Left renal pelvis (tissue), 4 donors: ENCODE measurements at places on chromosomes 3 and 15.

GRCh38 chr3:134704556-134704955 lies 53.7 kb upstream of the KY start:
- DNase-seq, result no peak

DNA sequence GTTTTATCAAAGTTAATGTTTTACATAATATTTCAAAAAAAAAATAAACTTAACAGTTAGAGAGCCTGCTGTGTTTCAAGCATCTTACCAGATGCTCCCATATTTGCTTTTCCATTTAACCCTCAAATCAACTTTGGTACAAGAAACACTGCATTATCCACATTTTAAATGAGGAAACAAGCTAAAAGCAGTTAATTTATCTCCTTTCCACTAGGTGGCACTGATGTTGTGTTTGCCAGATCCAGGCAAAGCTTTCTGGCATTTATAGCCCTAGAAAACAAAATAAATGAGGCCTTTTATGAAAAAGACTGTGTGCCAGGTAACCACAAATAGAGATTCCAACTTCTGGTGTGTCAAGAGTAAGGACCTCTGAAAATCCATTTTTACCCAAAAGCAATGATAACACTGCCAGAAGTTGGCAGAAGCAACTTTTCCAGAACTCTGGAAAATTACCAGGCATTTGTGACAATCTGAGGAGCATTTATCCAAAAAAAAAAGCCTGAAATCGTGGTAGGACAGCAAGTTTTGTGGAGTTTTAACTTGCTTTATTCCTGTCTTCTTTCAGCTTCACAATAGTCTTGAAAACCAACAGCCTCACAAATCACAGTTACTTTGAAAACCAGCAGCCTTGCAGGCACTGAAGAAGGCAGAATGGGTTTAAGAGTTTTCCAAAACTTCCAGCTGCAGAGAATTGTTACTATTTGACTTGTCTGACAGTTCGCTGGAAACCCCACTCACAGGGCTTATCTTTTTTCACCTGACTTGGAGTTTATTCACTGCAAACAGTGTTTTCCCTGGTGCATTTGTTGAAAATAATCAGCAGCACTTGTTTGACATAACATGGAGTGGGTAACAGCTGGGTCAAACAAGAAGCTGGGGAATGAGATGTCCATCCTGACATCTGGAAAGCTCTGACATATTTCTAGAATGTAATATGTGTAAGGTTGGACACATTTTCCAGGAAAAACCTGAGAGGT lies 9.2 kb downstream of the FAM162A start:
- DNase-seq, result no peak

DNA sequence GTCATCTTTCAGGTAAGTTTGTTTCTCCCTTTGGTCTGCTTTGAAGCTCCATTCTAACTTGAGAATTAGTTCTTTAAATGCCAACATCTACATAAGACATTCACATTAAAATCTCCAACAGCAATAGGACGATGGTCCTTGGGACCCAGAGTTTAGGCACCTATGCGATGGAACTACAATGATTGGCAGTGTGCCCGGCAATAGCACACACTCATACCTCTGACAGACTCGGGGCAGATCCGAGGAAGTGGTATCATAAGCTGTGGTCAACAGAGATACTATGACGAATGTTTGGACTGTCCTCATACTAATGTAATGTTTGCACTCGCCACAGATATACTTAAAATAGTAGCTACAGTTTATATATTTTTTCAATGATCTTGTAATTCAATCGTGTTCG lies 34.2 kb upstream of the NR2F2 start:
- DNase-seq, result no peak

GRCh38 chr3:42980209-42980608 lies 1.1 kb downstream of the GASK1A start:
- DNase-seq, result no peak

DNA sequence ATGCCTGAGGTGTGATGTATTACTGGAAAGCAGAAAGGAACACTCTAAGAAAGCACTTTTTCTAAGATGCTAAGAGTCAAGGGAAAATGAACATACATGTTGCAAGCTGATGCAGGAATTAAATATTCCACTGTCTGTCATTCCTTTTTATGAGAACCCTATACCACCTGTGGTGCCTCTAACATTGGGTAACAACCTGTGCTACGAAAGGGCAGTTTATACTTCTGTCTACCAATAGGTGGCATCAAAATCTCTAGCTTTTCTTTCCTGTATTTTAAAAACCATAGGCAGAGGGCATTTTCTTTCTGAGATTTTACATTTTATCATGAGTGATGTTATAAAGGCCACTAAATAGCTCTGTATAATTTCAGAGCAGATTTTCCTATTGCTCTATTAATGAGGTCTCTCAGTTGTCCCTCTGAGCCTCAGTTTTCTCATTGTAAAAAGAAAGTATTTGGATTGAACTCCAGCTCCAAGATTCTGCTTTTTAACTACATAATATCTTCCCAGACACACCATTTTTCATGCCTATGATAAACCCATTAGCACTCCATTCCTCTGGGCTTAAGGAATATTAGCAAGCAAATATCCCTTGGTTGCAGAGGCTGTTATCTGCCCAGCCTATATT lies 3.5 kb upstream of the CPNE4 start:
- DNase-seq, result no peak

- DNase-seq, result peak; percentile 49
Observed at GRCh38 chr3:23602971-23603370, 202.8 kb upstream of the UBE2E1 start.

- no peak for DNase-seq
Observed at GRCh38 chr15:80557441-80558234, 137.5 kb upstream of the ABHD17C start.

GRCh38 chr3:73447111-73447510 lies 177.6 kb downstream of the PDZRN3 start:
- DNase-seq, result no peak

GRCh38 chr3:24829629-24830229 lies 335.1 kb upstream of the THRB start:
- no peak for DNase-seq

GRCh38 chr15:68749793-68750192 lies 70.9 kb downstream of the ANP32A start:
- DNase-seq, result no peak

DNA sequence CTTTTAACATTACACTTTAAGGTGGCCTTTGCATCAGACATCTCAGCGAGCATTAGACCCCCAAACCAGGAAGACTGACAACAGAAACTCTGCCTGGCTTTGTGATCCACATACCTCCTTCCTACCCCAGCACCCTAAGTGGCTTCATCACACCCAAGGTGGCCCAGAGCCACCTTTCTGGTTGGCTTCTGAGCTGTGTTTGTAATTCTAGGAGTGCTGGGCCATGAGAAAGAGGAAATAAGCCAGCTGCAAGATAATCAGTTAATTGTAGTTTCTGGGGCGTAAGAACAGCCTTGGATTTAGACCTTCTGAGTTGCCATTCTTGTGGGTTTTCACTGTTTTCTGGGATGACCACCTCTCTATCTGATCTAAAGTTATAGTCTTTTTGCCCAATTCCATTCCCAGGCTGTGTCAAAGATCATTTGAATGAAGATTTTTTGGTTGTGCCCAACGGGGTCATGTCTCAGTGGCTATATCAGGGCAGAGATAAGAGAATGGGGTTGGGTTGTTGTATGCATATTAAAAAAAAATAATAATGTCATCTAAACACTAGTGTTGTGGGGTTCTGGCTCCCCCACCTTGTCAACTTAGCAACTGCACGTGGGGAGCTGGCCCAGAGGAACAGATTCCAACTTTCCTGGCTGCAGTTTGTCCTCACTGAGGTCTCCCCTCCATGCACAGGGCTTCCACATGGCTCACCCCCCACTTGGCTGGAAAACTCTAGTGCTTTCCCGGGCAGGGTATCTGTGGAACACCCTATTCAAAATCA lies 234.8 kb upstream of the WNT5A start:
- DNase-seq, result no peak

DNA sequence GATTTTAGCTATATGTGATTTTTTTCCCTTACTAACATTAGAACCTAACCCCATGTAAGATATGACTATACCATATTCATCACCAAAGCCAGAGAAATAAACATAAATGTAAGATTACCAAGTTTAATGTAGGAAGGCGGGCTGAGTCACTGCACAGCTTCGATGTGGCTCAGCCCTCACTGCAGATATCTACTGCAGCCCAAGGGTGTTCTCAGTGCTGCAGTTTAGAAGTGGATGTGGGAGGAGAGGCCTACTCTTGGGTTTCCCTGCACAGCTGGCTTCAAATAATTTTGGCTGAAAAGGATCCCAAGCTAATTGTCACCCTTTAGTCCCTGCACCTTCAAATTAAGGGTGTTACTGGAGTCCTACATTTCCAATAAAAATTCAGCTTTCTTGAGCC lies 9.3 kb downstream of the ARPP19 start:
- no peak for DNase-seq

GRCh38 chr3:46862369-46863025 lies 747 bp downstream of the MYL3 start:
- no peak for DNase-seq

DNA sequence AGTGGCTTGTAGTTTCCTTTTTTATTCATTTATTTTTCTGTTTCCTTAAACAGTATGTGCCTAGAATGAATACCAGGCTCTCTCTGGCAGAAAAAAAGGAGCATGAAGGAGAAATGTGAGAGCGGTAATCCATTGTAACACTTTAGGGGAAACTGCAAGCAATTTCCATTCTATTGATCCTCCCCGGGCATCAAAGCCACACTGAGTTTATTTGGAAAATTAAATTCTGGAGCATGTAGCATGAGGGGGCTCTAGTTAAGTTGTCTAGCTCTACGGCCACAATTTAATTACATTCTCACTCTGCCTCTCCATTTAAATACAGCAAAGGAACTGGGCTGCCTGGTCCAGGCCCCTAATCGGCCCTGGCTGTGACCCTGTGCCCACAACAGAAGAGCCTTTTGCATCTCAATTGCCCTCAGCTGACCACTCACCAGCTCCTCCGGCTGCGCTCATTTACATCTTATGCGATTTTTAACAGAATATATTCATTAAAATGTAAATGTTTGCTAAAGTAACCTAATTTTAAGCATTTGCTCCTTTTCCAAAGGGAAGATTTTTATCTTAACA lies 72.9 kb downstream of the MEGF11 start:
- no peak for DNase-seq

DNA sequence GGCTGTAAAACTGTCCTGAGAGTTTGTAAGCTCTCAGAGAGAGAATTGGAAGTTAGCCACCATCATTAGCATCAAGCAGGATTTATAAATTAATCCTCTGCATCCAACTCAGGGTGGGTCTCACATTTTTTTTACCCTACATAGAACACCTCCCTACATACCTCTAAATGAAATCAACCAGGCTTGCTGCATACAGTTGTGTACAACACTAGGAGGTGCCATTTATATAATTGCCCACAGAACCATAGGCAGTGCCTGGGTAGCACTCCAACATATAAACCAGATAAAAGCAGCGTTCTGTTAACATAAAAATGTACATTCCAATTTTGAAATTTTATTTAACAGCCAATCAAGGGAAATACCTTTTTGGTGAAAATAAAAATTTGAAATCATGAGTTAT lies 48.2 kb upstream of the SELENOK start:
- no peak for DNase-seq

DNA sequence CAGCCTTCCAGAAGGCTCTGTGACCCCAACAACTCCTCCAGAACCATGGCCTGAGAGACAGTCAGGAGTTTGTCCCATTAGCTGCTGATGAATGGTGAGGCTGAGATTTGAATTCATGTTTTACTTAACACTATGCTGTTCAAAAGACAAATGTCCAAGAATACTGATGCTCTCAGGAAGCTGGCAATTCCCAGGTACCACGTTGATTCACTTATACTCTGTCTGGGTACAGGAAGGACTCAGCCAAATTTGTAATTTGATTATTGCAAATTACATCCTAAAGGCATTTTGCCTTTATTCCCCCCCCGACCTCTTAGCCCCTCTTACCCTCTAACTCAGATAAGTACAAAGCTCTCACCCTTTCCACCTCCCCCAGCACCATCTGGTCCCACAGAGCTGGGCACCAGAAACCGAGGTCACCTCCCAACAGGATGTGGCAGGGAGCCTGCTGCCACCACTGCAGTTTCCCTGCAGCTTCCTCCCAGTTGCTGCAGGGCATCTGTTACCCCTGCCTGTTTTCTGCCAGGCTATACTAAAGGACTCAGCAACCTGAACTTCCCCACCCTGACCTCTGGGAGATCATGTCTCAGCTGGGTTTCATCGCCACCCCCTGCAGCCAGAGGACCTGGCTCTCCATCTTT lies 33.6 kb downstream of the EAF1 start:
- no peak for DNase-seq

- no peak for DNase-seq
Observed at GRCh38 chr3:150349314-150350097, 58.6 kb upstream of the TSC22D2 start.

DNA sequence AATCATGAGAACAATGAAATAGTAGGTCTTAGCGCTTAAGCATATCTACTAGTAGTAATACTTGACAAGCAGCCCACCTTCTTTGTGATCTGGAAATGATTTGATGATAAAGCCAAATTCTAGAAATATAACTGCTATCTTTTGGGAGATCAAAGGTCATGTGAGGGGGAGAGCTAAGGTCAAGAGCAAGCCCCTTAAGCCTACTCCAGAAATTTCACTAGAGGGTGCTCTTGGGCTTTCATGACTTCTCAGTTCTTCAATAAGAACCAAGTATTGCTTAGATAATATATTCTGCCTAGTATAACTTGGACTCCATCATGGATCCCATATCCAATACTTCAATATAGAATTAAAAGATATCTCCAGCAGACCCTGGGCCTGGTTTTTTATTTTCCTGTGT lies 319.6 kb downstream of the ZBTB20 start:
- no peak for DNase-seq

DNA sequence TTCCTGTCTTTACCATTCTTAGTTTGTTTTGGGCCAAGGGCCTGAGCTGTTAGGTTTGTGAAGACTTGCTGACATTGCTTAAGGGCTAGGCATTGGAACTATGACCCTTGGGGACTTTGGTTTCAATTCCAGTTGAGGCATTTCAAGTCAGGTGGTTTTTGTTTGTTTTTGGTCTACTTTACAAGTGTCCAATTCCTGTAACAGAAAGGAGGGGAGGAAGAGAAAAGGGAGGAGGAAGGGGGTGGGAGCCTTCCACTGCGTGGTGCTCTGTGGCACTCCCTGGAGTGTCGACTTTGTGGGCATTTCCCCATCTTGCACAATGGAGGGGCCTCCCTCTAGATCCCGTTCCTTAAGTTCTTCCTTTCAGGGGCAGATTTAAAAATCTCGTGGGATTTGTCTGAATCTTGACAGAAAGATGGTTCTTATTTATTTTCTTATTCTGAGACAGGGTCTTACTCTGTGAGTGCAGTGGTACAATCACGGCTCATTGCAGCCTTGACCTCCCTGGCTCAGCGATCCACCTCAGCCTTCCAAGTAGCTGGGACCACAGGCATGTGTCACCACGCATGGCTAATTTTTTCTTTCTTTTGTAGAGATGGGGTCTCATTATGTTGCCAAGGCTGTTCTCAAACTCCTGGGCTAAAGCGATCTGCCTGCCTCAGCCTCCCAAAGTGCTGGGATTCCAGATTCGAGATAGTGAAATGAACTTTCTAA lies 59.5 kb upstream of the RYK start:
- DNase-seq, result no peak

DNA sequence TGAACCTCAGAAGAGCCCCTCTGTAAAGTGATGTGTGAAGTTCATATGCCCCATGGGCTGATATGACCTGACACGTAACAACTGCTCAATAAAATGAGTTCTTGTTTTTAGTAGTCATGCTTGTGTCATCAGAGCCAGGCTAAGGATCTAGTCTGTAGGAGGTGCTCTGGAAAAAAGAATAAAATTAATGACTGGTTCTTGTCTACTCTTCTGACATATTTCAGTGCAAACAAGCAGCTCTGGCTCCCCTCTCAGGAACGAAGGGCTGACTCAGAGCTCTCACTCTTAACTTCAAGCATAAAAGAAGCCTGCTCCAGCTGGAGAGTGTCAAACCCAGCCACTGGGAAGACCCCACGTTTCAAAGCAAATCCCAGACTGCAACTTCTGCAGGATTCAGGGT lies 77.0 kb downstream of the LRIG1 start:
- no peak for DNase-seq
